ENCODE measurements at places on chromosomes 6 and 20. TPM values are rescaled to one million over a fixed set of nuclear protein-coding genes. Genes with fewer than 3 reads are reported as not detected.

RNF182 gene
- total RNA-seq: not detected

RGS17 gene
- total RNA-seq: 0.05 TPM

FOXF2 gene
- total RNA-seq: 0.24 TPM

CRYBG1 gene
- total RNA-seq: 1.8 TPM

DNA sequence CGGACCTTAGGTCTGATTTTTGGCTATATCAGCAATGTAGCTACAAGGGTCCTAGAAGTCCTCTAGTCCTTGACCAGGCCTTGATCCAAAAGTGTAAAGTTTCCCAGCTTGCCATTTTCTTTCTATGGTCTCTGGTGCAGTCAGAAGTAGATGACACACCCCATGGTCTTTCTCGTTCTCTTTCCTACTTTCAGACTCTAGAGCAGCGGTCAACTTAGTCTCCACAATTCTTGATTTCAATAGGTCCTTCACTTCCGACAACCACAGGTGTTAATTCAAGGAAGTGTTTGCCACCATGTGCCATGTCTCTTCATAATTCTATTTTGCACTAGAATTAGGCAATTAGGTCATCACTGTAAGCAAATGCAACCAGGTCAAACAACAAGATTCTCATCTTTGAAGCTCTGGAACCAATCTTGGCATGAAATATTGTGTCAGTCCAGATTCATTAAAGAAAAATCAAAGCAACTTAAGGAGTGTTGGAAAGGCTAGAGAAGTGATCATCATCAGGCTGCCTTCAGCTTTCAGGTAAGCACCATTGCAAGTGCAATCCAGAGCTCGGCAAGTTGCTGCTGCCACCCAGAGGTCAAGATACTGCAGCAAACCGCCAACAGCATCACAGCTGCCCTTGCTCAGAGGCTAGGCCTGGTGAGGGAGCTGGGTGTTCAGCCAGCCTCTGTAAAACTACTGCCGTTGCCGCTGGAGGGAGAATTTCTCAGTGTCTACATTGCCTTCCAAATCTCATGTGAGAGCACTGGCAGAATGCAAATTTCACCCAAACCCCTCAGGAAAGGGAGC, 5.6 kb upstream of the SYNE1 start:
- DNase-seq: peak; percentile 82

DNA sequence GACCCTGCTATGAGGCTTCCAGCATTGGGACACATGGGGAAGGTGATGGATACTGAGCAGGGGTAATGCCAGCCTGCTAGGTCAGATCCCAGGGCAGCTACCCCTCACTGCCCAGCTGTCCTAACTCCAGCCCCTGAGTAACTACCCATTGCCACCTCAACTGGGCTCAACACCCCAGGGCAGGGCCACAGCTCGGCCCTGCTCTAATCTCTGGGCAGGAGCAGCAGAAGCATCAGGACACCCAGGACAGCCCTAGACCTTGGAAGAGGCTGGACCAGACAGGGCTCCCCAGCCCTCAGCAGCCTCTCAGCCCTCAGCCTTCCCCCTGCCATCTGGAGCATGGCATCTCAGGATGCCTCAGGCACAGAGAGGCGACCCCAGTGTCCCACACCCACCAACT, 67.4 kb upstream of the TOP1 start:
- no peak for DNase-seq

GRCh38 chr6:17457405-17457804, 64.0 kb downstream of the CAP2 start:
- DNase-seq: no peak

GRCh38 chr20:12875510-12875909, 133.3 kb upstream of the SPTLC3 start:
- DNase-seq: no peak

DNA sequence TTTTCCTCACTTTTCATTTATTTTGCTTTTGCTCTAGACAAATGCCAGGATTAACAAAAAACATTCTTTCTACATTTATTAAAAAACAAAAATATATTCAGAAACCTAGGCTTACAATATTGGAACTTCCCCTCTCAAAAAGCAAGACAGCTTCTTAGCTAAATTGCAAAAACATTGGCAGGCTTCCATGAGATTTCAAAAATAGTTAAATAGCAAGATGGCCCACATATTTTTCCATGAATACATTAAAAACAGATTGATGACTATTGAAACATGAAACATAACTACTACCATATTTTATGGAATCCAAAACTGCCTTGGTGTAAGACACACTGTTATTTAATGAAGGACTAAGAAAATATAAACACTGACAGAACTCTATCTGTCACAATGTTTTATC, 92.0 kb downstream of the LY86 start:
- no peak for DNase-seq

DNA sequence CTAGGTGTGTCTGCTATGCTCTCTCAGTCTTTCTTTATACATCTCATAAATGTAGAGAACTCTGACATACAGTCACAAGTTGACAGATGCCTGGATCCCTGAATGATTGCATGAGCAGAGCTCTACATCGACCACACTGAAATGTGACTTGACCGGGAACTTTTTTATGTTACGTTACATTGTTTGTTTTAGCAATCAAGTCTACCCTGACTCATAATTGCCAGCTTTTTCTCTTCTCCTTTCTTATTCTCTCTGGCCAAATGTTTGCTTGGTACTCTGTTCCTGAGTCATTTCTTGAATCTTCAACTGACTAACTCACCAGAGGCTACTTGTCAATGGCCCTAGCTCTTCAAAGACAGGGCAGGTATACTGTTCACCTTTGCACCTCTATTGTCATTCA, 213.6 kb upstream of the DTNBP1 start:
- no peak for DNase-seq

GRCh38 chr6:21678990-21679389, 85.4 kb downstream of the SOX4 start:
- no peak for DNase-seq

DNA sequence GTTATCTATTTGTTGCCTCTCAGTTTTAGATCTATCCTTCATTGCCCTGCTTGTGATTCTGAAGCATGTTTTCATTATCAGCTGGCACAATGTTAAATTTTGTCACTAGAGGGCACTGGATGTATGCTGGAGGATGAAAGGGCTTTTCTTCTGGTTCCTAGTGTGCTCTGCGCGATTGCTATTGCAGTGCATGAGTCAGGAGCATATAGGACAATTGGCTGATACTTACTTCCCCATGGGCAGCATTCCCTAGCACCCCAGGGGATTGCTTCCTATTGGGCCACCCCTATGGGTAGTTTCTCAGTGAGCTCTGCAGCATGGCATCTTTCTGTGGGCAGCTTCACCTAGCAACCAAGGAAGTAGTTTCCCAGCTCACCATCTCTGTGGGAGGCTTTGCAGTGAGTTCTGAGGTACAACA, 280.3 kb upstream of the SYNCRIP start:
- DNase-seq: no peak

DNA sequence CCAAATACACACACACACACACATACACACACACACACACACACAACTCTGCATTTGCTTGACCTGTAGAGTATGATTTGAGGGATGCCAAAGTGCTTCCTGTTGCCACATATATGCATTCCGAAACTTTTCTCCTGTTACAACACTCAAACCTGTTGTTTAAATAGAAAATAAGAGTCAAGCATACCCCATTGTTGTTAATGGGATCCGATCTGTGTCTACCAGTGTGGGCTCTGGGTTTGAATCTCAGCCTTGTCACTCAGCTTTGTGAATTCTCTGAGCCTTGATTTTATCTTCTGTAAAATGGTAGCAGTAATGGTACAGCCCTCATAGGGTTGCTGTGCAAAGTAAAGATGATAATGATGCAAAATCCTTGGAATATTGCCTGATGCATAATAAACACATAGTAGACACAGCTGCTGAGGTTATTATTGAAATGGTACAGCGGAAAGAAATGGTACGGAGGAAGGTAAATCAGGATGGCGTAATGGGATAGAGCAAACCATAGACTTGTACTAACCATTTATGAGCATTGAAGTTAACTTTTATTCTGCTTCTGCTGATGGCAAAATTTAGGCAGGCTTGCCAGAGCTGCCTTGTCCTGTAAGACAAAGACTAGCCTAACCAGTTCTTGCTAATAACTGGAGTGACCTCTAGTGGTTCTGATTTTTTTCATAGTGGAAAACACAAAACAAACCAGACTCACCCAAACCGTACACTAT, 113.5 kb upstream of the PHACTR1 start:
- DNase-seq: no peak

DNA sequence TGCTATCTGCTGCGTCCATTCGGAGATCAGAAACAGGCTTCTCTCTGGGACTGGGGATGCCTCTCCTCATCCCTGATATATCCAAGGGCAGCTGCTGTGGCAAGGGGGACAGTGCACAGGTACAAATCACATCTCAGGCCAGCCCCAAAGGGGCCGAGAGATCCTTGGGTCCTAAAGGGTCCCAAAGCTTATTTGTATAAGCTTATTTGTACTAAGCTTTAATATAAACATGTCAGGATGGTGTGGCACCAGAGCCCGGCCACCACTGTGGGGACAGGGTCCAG, 45.3 kb downstream of the FGD2 start:
- DNase-seq: no peak

GRCh38 chr6:119466226-119466625, 116.7 kb upstream of the MAN1A1 start:
- no peak for DNase-seq

DNA sequence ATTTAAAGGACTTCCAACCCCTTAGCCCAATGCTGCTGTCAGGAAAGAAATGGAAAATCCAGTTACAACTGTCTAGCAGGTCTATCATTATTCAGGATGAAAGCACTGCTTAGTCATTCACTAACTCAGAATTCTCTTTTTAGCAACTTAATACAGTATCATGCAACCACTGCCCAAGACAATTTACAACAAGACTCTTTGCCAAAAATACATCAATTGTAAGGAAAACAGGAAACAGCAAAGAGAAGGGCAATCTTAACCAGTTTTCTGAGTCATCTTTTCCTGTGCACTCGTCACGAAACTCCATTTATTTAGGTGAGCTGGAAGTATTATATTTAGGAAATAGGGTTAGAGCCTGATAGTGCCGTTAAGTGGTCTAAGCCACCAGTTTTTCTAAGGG, 1197.7 kb upstream of the CITED2 start:
- DNase-seq: no peak

- no peak for DNase-seq
Measured at GRCh38 chr6:125910527-125910926, 46.0 kb upstream of the HINT3 start.

- no peak for DNase-seq
Measured at GRCh38 chr6:101398716-101399615, 5.5 kb downstream of the GRIK2 start.

All from Right ventricle myocardium inferior (tissue), 1 donor.